ENCODE measurements at places on chromosomes 2 and 18. TPM values are rescaled to one million over a fixed set of nuclear protein-coding genes. Genes with fewer than 3 reads are reported as not detected.

Gene IL36G
- total RNA-seq, result not detected

DNA sequence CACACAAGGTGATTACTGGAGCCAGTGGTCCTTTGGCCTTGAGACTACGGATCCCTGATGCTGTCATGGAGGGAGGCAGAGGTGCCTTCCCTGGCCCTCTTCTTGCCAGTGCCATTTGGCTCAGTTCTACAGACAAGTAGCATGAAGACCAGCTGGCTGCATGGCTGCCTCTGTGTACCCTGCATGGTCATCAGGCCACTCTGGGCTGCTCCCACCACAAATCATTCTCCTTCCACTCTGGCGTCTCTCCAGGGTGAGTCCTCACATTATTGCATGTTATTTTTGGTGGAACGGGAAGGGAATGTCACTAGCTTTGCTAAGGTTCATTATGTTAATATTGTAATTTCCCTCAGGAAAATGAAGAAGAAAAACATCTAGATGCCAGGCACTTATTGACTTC lies 229.8 kb downstream of the VAPA start:
- DNase-seq, result no peak

- DNase-seq, result no peak
Observed at GRCh38 chr2:34670482-34670881, 1071.4 kb upstream of the FAM98A start.

- DNase-seq, result no peak
Observed at GRCh38 chr2:59223742-59224141, 982.6 kb upstream of the FANCL start.

DNA sequence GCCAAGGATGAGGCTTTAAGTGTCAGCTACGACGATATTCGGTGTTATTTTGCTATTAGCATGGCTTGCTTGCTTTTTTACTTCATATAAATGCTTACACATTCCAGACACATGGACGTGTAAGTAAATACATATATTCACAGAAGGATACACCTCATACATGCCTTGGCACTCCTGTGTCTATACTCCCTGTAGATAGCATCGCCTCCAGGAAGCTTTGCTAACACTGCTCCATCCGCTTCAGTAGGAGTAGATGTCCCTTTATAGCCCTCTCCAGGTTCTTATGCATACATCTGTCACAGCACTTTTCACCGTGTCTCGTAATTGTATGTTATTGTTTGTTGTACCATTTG lies 27.5 kb upstream of the KCTD1 start:
- DNase-seq, result no peak
